ENCODE measurements at places on chromosomes 12 and 14.

DNA sequence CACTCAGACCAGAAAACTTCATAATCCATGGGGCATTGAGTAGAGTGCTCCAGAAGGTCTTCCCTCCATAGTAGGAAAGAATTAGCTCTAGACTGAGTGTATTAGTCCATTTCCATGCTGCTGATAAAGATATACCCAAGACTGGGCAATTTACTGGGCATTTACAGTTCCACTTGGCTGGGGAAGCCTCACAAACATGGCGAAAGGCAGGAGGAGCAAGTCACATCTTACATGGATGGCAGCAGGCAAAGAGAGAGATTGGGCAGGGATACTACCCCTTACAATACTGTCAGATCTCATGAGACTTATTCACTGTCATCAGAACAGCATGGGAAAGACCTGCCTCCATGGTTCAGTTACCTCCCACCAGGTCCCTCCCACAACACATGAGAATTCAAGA is 300.6 kb upstream of the TMEM132C start:
- no peak for DNase-seq

DNA sequence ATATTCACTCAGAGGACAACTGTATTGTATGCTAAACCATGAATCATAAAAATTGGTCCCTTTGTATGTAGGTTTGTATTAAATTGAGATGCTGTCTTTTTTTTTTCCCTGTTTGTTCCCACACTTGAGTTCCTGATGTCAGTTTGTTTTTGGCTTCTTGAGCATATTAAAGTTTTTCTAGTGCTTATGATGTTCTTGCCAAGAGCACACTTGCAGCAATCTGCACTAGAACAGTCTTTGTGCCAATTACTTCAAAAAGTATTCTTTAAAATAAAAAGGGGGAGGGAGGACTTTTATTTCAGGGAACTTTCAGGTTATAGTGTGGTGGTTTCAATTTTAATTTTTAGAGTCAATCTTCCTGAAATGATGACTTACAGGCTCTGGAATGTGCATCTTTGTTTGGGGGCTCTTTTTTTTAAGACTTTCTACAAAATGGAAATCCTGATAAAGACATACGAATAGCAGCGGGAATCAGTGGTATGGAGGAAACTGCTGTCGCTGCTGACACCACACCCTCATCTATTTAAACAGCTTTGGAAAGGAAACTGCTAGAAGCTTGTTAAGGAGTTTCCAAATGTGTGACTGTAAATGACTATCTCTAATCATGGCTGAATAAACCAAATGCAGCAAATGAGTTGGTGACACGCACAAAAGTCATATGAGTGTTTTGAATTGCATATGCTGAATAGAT is 188.6 kb downstream of the EGLN3 start:
- DNase-seq, result no peak

DNA sequence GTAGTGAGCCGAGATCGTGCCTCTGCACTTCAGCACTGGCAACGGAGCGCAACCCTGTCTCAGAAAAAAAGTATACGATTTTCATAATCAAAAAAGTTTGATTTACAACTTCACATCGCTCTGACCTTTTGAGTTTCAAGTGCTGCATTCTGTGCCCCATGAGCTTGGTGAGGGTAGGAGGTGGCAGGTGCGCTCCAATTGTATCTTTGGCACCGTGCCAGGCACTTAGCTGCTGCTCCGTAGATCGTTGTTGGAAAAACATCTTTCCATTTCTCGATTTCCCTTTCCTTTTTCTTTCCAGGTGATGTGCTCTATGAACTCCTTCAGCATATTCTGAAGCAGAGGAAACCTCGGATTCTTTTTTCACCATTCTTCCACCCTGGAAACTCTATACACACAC is 203.7 kb downstream of the ETV6 start:
- DNase-seq, result no peak

DNA sequence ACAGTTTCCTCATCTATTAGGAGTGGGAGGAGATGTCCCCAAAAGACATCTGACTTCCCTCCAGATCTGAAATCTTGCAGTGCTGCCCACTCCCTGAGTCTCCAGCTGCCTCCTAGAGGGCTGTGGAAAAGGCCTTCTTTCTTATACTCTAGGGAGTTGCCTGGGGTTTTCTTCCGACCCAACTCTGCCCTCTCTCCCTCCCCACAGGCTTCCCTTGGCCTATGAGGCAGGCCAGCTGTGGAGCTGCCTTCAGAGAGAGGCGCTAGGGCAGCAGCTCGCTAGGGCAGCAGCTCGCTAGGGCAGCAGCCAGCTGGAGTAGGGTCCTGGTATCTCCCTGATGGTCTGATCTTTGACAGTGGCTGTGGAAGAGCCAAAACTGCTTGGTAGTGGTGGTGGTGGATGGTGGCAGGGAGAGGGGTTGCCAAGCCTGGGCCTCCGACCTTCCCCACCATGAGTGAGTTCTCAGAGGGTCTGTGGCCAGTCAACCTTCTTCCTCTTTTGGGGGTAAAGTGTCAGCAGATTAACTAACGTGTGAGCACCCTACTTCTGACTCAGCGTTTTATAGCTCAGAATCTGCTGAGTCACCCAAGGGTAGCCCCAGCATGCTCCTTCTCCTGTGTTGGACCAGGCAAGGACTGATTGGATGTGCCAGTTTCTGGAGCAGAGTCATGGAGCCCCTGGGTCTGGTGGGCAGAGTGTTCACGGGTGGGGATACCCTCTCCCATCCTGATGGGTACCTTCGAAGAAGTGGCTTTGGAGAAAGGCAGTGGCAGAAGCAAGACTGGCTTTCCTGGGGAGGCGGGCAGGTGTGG is 2.3 kb downstream of the SLC48A1 start:
- DNase-seq, result no peak

GRCh38 chr14:56244138-56244789 is 126.1 kb downstream of the PELI2 start:
- DNase-seq, result no peak

DNA sequence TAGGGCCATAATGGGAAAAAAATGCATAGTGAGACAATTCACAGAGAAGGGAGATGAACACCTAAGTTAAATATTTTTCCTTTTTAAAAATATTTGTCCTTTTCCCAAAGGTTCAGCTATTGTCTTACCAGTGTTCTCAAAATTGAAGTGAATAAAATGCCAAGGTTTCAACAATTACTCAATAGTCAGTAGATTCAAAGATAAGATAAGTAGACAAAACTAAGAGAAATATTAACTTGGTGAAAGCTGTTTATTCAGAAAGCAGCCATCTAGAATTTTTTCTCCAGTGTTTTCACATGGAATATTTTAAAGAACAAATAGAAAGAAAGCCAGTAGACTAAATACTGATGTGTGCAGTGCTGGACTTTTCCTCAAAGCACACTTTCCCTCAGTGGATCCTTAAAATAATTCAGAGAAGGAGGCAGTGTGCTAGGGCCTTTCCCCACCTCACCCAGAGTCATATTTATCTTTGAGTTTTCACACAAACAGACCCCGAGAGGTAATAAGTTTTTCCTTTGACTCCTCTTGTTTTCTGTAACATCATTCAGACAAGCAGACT is 144.5 kb upstream of the PLEKHG7 start:
- no peak for DNase-seq

- no peak for DNase-seq
Observed at GRCh38 chr12:25502596-25502995, 50.5 kb downstream of the LMNTD1 start.

DNA sequence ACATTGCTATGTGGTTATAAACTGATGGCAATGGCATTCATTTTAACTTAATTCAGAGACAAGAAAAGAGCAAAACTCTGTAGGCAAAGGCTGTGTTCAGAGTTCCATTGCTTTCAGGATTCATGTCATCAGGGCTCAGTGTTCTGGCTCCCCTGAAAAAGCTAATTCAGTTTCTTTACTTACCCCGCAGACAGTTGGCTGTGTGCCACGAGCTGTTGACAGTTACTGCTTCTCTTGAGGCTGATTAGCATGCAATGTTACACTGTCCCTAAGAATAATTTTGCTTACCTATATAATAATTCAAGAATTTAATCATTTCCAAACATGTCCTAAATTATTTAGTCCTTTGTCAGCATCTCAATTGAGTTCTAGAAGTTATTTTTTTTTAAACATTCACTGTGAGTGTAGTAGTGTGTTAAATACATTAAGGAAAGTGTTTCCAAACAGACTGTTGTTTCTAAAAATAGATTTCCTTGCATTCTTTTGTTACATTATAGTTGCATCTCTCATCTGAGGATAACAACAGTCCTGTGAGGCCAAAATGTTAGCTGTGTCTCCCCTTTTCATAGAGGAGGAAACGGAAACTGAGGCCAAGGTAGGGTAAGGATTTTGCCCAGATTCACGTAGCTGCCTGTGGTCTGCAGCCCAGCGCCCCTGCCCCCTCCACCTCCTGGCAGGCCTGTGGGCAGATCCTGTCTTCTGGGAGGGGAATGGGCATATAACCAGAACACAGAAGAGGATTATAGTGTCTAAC is 98.6 kb downstream of the PELI2 start:
- DNase-seq, result no peak

DNA sequence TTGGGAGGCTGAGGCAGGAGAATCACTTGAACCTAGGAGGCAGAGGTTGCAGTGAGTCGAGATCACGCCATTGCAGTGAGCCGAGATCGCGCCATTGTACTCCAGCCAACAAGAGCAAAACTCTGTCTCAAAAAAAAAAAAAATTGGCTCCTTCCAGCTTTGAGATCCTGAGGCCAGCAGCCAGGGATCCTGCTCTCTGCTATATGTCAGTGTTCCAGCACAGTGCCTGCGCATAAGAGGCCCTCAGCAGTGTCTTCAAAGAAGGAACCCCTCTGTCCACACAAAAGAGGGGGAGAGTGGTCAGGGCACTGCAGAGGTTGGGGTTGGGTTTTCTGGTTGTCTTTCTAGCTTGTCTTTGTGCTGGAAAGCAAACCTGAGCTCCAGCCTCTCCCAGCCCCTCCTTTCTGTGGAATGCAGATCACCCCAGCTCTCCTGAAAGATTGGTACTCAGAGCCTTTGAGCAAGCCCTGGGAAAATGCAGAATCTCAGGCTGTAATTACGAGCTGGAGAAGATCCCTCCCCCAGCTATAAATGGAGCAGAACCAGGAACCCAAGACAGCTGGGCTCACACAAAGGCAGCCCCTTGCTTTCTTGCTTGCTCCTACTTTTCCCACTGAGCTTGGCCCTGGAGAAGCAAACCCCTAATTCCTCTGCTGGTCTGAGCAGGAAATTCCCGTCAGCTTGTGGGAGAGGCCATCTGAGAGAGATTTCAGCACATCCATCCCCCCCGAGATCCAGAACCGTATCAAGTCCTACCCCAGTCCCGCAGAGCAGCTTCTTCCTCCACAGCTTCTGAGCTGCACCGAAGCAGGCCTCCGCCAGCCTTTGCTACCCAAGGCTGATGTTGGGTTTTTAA is 205.7 kb downstream of the ZFP36L1 start:
- no peak for DNase-seq

DNA sequence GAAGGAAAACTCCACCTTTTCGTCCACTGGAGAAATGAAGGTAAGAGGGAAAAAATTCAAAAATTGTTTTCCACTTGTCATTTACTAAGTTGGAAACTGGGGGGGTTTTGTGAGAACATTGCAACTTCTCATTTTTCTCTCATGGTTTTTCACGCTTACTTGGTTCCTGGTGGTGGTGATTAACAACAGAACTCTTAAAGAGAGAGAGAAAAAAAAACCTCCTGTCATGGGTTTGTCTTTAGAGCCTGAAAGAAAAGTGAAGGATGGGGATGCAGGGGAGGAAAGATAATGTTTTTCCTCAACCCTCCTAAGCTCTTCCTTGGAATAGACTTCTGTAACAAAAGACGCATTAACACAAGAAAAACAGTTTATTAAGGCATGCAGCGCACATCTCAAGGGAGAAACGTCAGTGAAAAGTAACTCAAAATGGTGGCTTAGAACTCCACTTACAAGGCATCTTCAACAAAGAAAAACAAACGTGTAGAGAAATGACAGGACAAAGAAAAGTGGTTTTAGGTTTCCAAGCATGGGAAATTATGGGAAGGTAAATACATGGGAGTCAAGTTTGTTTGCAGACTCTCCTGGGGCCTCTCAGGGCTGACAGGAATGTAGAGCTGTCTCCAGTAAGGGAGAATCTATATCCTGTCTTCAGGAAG is 81.9 kb upstream of the ATF7IP start:
- no peak for DNase-seq

GRCh38 chr12:48818831-48819590 is 715 bp downstream of the CACNB3 start:
- peak; percentile 15 for DNase-seq

DNA sequence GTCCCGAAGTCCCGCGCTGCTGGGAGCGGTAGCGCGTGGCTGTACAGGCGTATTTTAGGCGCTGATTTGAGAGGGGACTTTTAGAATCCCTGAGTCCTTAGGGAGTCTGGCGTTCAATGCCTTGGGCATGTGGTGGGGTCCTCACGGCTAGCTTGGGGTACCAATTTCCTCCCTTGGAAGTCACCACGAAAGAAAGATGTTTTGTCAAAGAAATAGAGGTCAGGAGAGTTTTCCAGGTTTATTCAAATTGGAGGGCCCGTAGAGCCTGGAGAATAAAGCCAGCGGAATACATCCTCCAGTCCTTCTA is 63.9 kb downstream of the KLHL28 start:
- DNase-seq, result no peak

All from stimulated activated CD4-positive, alpha-beta T cell treated with anti-CD3 and anti-CD28 coated beads, Interleukin-4, amount 100 ng/mL, for 4 hours (primary cell).